ENCODE measurements at places on chromosomes 6 and 20. TPM values are rescaled to one million over a fixed set of nuclear protein-coding genes. Genes with fewer than 3 reads are reported as not detected.
A peak's percentile ranks its signal among the peaks of the same experiment; 100 is the strongest.

DNA sequence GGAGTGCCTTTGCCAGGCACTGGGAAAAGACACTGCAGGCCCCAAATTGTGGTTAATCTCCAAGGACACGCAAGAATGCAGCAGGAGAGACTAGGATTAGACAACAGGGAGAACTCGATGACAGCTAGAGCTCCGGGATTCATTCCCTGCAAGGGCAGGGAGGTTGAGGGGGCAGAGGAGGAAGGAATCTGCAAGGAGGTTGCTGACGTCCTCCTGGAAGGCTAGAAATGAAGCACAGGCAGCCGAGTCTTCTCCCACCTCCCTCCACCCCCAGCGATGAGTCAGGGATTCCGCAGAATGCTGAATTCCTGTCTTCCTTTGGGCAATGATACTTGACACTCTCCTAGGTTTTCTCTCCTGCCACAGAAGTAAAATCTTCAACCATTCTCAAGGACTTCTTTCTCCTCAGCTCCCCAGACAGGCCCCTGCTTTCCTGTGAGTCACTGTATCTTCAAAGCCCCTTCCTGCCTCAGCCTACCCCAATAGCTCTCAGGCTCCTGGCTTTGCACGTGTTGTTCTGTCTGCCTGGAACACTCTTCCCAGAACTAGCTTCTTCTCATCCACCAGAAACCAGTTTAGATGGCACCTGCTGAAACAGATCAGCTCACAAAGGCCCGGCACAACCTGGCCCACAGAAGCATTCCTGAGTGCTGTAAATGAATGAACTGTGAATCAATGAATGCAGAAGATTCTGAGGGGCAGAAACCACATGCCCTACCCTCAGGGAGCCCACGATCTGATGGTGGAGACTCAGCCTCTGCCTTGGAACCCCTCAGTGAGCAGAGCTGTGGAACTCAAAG is 85.6 kb downstream of the MRPL14 start:
- no peak for DNase-seq

GRCh38 chr20:35821807-35822242 is 50.0 kb downstream of the PHF20 start:
- DNase-seq = no peak

TOX2 gene
- not detected for total RNA-seq

TMEM14C gene
- 92.7 TPM for total RNA-seq

GRCh38 chr20:1924910-1925861 is 30.0 kb downstream of the SIRPA start:
- no peak for DNase-seq

NFKBIL1 gene
- total RNA-seq = 51.9 TPM

SLA2 gene
- 1.3 TPM for total RNA-seq

DNA sequence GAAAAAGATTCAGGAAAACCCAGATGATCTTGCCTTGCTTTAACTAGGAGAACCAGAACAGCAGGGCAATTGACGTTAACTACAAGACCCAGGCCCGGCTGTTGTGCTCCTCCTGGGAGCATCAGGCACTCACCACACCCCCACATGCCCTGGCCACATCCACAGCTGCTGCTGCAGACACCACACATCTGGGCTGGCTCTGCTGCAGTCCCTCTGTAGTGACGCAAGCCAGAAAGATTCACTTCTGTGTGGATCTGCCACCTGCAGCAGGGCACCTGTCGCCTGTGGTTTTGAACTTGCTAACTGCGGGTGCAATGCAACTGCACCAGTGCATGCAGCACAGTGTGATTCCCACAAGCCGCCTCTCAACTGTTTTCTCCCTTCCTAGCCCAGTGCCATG is 228.8 kb downstream of the SYNDIG1 start:
- DNase-seq = peak; percentile 20

CLPSL2 gene
- not detected for total RNA-seq

DAAM2 gene
- total RNA-seq = 9.3 TPM

DNA sequence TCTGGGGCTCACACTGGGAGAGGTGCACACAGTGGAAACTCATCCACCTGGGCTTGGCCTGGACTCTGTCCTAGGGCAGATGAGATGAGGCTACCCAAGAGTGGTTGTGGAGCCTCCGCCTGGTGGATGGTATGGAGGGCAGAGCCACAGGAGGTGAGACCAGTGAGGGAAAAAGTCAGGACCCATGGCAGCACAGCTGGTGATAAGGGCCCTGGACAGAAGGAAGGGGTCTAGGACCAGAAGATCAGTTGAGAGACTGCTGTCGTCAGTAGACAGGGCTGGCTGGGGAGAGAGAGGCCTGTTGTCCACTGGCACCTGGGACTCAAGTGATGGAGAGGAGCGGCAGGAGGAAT is 29.8 kb downstream of the PLCG1 start:
- no peak for DNase-seq

- DNase-seq = no peak
Observed at GRCh38 chr20:61951695-61952533, 113.8 kb downstream of the TAF4 start.

GRCh38 chr6:27518881-27519795 is 46.2 kb upstream of the ZNF184 start:
- peak; percentile 46 for DNase-seq

- no peak for DNase-seq
Observed at GRCh38 chr20:45968081-45968671, 3.8 kb downstream of the ZNF335 start.

GRCh38 chr6:164296411-164296810 is 881.9 kb downstream of the QKI start:
- no peak for DNase-seq

- peak; percentile 54 for DNase-seq
Observed at GRCh38 chr6:133637436-133637835, 251.5 kb upstream of the TCF21 start.

Measured in stomach (tissue), 19 donors.